Pancreas (tissue), 10 donors: ENCODE measurements at places on chromosomes 1 and 21. TPM values are rescaled to one million over a fixed set of nuclear protein-coding genes. Genes with fewer than 3 reads are reported as not detected.

AKR7A3 gene
- total RNA-seq, result 34.8 TPM

DEPDC1 gene
- 0.16 TPM for total RNA-seq

LCE1E gene
- not detected for total RNA-seq

ZBTB8B gene
- total RNA-seq, result under 0.01 TPM

OR2L2 gene
- total RNA-seq, result not detected

CRNN gene
- not detected for total RNA-seq

- no peaks in the 10 kb centered on the region for H3K27me3 ChIP-seq
- no peak overlapping the region for H3K27ac ChIP-seq
- no peak overlapping the region for H3K4me3 ChIP-seq
- no peak for DNase-seq
- H3K4me1 ChIP-seq, result no peaks in the 10 kb centered on the region
Observed at GRCh38 chr1:40438391-40439015, 11.8 kb upstream of the ZFP69B start.

- no peaks in the 10 kb centered on the region for H3K4me1 ChIP-seq
- H3K27ac ChIP-seq, result no peak overlapping the region
- H3K4me3 ChIP-seq, result no peak overlapping the region
- H3K36me3 ChIP-seq, result no peaks in the 10 kb centered on the region
Observed at GRCh38 chr1:231093156-231093922, 53.3 kb upstream of the FAM89A start.

GRCh38 chr1:26189751-26190275, 589 bp upstream of the CATSPER4 start:
- H3K27ac ChIP-seq, result no peak overlapping the region
- no peaks in the 10 kb centered on the region for H3K27me3 ChIP-seq
- H3K4me1 ChIP-seq, result no peaks in the 10 kb centered on the region
- no peak for DNase-seq
- no peak overlapping the region for H3K4me3 ChIP-seq

GRCh38 chr1:176531036-176531435, 68.1 kb downstream of the PAPPA2 start:
- no peak for DNase-seq
- no peak overlapping the region for H3K27ac ChIP-seq
- no peaks in the 10 kb centered on the region for H3K4me1 ChIP-seq
- H3K4me3 ChIP-seq, result no peak overlapping the region
- no peaks in the 10 kb centered on the region for H3K27me3 ChIP-seq
- H3K36me3 ChIP-seq, result no peaks in the 10 kb centered on the region
